Daoy (cell line): ENCODE measurements at places on chromosomes 5 and 9. TPM values are rescaled to one million over a fixed set of nuclear protein-coding genes. Genes with fewer than 3 reads are reported as not detected.

CCDC180 gene
- total RNA-seq = 1.3 and 1.9 TPM in 2 replicates

OR13J1 gene
- not detected in 2 replicates for total RNA-seq

MSX2 gene
- total RNA-seq = 11.1 and 13.4 TPM in 2 replicates

ANKS6 gene
- 10.3 and 28.6 TPM in 2 replicates for total RNA-seq

PCDHGA11 gene
- 15.0 TPM in 2 replicates for total RNA-seq

QRFP gene
- total RNA-seq = not detected in 2 replicates

NIM1K gene
- total RNA-seq = not detected in 2 replicates

TIGD6 gene
- total RNA-seq = 1.7 and 4.3 TPM in 2 replicates

ADAMTS13 gene
- 0.27 and 1.3 TPM in 2 replicates for total RNA-seq

IL11RA gene
- total RNA-seq = 6.1 and 9.0 TPM in 2 replicates

TICAM2 gene
- 0.30 and 0.40 TPM in 2 replicates for total RNA-seq

GAS1 gene
- total RNA-seq = 11.2 and 14.5 TPM in 2 replicates

PTPN3 gene
- total RNA-seq = 10.4 and 25.4 TPM in 2 replicates
